HCT116 (cell line): ENCODE measurements at places on chromosomes 11 and 22. TPM values are rescaled to one million over a fixed set of nuclear protein-coding genes. Genes with fewer than 3 reads are reported as not detected.

CCND1 gene
- total RNA-seq: 601 TPM

ASPHD2 gene
- total RNA-seq: 4.1 TPM

GRCh38 chr11:91997226-91997625, 227.4 kb upstream of the FAT3 start:
- DNase-seq: no peak

DNA sequence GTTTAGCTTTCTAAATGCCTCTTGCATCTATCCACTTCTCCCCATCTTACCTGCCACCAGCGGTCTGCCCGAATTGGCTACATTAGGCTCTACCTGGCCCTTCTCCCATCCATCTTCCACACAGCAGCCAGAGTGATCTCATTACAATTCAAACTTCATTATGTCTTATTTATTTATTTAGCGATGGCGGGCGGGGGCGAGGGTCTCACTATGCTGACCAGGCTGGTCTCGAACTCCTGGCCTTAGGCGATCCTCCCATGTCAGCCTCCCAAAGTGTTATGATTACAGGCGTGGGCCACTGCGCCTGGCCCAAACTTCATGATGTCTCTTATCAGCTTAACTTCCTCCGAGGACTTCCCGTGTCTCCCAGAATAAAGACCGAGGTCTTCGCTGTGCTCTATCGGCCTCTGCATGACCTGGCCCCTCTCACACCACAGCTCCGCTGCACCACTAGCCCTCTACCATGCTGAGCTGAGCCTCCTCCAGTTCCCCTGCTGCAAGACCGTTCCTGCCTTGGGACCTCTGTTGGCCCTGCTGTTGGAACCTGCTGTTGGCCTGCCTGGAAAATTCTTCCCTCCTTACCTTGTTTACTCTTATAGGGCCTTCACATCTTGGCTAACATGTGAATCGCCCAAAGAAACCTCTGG, 870 bp upstream of the CTTN start:
- peak; percentile 13 for DNase-seq

LRRC75B gene
- 7.9 TPM for total RNA-seq

- no peak for DNase-seq
Measured at GRCh38 chr11:367956-368413, 1.3 kb upstream of the B4GALNT4 start.

TSSK2 gene
- not detected for total RNA-seq

- DNase-seq: no peak
Measured at GRCh38 chr11:78071717-78072116, 7.9 kb downstream of the NDUFC2 start.

FKBP2 gene
- total RNA-seq: 69.2 TPM
